Stromal cell of bone marrow (primary cell): ENCODE measurements at places on chromosomes 12 and 14.

- DNase-seq: peak; percentile 47
Observed at GRCh38 chr14:90644882-90645281, 171.3 kb downstream of the TTC7B start.

GRCh38 chr14:104465482-104466390 lies 113.8 kb upstream of the C14orf180 start:
- DNase-seq: no peak

DNA sequence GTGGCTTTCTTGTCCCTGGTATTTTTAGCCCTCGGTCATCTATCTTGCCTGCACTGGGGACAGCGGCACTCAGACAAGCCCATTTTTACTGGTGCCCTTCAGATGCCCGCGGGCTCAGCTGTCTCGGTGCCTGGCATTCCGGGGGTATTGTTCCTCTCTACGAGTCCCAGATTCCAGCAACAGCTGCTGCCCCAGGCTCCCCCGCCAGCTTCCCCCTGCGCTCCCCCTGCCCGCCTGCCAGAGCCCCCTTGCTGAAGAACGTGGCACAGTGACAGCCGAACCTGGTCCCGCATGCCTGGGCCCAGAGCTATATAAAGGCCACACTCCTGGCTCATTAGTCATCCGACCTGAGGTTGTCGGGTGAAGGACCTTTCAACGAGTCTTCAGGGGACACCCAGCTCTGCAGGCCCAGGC lies 10.9 kb upstream of the MYL2 start:
- DNase-seq: no peak

DNA sequence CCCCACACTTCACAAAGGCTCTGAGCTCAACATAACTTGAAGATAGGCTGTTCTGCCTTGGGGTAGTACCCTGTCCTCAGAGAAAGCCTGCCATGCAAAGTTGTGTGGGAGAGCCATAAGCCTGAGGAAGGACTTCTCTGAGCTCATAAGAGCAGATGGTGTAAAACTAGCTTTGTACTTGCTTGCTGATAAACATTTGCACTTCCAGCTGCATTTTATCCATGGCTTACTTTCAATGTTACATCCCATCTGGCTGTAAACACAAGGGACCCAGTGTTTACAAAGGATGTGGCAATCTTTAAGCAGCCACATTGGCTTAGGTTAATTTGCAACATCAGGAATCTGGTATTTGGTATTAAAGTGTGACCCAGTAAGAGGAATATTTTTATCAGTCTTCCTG lies 258.1 kb downstream of the IPO8 start:
- DNase-seq: no peak

DNA sequence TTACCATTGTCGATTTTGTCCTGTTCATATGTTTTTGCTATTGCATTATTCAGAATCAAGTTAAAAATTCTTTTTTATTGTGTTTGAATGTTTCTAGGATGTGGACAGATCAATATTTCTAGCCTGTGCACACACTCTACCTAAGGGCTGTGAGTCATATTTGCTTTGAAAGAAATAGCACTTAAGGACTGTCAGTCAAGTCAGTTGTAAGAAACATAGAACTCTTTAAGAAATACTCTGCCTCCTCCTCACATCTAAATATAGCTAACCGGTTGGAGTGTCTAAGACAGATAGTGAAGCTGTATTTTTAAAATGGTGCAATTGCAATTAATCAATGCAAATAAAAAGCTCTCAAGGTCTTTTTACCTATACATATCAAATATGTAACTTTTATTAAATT lies 17.9 kb upstream of the MGST1 start:
- no peak for DNase-seq

DNA sequence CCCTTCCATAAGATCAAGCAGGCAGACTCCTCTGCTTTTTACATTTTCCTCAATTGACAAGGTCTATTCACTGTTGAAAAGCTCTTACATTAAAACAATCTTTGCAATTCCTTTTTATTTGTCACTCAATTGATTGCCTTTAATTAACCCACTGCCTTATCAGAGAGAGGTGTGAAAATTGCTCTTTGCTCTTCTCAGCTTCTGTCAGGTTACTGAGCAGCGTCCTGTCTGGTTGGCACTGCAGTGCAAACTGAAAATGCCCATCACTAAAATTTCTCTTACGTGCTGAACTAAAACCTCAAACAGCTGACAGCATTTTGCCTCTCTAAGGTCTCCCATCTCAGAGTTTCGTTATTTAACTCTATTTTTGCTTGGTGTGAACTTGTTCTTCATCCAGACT lies 504.1 kb upstream of the ATXN7L3B start:
- DNase-seq: no peak

DNA sequence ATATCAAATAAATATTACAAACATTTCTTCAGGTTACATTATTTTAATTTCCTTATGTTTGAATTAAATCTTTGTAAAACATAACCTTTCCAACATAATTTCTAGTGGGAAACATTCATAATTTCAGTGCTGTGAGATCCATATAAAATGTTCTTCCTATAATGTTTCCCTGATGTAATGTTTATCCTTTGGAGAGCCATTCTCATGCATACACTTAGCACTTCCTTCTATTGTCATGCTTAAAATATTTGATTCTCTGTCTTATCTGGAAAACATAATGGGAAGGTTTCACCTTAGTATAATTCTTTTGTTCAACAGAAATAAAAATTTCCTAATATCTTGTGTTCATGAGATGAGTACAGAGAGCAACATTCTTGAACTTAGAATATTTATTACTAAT lies 472.5 kb downstream of the ADAMTS20 start:
- DNase-seq: no peak

- DNase-seq: no peak
Observed at GRCh38 chr14:25233613-25234012, 183.7 kb upstream of the STXBP6 start.

DNA sequence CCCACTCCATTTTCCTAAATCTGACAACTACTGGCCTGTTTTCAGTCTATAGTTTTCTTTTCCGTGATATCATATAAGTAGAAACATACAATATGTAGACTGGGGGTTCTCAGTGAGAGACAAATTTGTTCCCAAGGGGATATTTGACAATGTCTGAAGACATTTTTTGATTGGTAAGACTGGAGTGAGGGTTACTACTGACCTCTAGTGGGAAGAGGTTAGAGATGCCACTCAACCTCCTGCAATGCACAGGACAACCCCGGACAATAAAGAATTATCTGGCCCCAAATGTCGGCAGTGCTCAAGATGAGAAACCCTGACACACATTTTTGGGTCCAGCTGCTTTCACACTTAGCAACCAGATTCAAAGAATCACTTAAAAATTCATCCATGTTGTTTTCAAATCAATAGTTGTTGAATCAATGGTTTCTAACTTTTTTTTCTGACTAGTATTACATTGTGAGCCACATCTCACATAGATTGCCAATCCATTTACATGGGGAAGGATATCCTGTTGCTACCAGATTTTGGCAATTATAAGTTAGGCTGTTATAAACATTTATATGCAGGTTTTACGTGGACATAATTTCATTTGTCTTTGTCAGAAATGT lies 307.1 kb downstream of the RPL10L start:
- no peak for DNase-seq

GRCh38 chr12:5965950-5966383 lies 20.9 kb upstream of the ANO2 start:
- peak; percentile 32 for DNase-seq

DNA sequence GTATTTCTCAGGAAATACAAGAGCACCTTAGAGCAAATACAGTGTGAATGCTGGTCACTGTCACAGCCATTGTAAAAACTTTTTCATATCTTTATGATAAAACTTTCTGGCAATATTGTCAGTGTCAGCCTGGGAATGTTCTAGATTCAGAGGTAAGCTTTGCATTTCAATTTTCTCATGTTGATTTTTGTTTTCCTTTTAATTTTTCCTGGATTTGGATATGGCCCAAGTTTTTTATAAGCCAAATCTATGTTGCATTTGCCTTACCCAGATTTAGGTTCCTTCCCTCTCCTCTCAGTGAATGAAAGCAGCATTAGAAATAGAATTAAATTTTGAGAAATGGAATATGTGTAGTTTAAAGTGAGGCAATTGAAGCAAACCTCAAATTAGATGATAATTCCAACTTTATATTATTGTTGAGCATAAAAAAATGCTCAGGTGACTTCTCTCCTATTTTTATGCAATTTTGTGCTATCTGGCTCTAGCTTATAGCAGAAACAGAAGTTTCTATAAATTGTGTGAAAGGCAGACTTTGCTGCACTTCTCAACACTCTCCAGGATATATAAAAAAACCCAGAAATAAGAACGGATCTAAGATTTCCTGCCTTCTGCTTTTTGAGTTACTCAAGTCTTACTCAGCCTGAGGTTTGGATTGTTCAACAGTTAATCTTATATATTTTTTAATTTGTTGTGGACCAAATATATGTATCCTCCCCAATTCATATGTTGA lies 368.2 kb upstream of the PRICKLE1 start:
- DNase-seq: no peak

- DNase-seq: peak; percentile 34
Observed at GRCh38 chr12:116397148-116397547, 119.7 kb upstream of the MED13L start.

DNA sequence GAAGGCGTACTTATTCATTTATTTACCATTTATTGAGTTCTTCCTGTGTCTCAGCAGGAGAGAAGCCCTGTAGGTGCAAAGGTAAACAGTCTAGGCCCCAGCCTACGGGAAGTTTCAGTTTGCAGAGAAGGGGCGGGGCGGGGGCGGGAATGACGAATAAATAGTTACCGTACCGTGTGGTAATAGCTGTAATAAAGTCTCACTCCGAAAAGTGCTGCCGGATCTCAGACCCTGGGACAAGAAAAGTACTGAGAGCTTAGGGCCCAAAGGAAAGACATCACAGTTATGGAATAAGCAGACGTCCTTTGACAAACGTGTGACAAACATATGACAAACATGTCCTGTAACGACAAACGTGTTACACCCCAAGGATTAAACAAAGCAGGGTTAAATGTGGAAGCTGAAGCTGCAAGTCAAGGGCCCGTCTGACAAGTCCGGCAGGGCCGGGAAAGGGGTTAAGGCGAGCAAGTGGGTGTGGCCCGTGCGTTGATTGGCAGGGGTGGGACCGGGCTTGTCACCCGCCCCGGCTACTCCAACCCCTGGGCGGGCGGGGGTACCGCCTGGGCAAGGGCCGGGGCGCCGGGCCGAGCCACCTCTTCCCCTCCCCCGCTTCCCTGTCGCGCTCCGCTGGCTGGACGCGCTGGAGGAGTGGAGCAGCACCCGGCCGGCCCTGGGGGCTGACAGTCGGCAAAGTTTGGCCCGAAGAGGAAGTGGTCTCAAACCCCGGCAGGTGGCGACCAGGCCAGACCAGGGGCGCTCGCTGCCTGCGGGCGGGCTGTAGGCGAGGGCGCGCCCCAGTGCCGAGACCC lies at the start of gene LRP10:
Gene LRP10 (plus strand): TSS at position 517 of the 809 bp plus-strand sequence. CDS start 564 bp downstream, outside the sequence.
- peak; percentile 82 for DNase-seq

DNA sequence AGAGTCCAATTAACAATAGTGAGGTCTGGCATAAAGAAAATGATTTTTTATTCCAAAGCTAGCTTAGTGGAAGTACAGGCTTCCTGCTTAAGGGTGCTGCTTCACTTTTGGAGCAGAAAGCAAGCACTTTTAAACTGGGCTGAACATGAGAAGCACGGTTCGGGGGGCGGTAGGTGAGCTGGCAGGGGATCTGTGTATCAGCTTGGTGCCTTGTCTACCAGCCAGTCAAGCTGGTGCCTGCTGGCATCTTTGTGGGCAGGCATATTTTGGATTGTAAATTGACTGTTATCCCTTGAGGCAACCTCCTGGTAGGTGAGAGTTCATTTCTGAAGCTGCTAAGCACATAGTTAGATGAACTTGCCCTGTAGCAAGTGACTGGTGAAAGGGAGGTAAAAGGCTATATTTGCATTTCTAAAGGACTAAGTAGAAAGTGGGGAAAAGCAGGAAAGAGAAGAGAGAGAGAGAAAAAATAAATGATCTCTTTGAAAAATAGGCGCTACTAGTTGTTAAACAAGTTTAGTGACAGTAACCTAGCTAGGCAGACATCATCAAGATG lies 121.1 kb upstream of the SYT10 start:
- no peak for DNase-seq

DNA sequence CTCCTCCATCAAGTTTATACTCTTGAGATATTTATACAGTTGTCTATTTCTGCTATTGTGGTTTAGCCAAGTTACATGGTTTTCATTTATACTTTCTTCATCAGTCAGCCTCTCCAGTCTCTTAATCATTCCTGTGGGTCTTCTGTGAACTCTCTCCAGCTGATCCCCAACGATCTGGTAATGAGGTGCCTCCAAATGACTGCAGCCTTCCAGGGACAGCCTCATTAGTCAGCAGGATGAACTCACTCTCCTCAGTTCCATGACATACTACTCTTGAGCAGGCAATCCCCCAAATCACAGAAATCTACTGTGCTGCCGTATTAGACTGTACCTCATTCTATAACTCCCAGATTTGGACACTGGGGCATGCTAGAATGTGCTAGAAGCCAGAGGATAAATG lies 15.3 kb downstream of the AREL1 start:
- peak; percentile 73 for DNase-seq

DNA sequence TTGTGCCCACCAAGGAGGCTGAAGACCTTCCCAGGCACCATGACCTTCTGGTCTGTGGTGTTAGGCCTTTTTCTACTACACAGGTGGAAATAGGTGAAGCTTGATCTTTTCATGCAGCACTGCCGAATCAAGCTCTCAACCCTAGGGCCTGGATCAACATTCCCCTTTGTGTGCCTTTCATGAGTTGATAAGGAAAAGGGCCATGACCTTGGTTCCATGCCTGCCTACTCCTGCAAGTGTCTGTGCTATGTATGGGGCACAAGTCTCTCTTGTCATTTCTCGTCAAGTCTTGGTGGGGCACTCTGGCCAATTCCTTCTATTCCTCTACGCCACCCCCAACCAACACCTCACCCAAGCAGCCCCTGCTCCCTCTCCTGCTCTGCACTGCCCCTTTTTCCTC lies 154.5 kb downstream of the SLC8A3 start:
- DNase-seq: no peak
